Activated naive CD8-positive, alpha-beta T cell treated with anti-CD3 and anti-CD28 coated beads for 36 hours (primary cell): ENCODE measurements at places on chromosomes 16 and 17.

- H3K36me3 ChIP-seq = no peaks in the 10 kb centered on the region
- no peak overlapping the region for H3K27ac ChIP-seq
- peaks cover 7% of the 10 kb centered on the region for H3K27me3 ChIP-seq
- no peak for DNase-seq
- no peaks in the 10 kb centered on the region for H3K4me1 ChIP-seq
- no peak overlapping the region for H3K4me3 ChIP-seq
These were observed 39.4 kb downstream of the JPH3 start for GRCh38 chr16:87641721-87642120.

DNA sequence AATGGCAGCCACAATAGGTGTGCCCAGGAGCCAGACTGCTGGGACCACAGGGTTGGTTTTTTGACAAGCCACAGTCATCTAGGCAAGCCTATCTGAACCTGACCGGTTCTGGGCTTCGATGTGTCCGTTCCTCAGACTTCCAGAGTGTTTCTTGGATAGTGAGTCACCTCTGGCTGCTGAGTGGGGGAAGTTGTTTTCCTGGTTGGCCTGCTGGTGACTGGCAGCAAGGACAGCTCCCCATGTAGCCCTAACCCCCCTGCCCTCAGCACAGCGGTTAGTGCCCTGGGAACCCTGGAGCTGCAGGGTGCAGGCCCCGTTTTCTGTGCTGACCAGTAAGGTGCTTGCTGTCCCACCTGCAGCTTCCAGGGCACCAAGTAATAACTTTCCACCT is 65.5 kb downstream of the PLD6 start:
- H3K27me3 ChIP-seq = no peaks in the 10 kb centered on the region
- no peak overlapping the region for H3K27ac ChIP-seq
- peaks cover 5% of the 10 kb centered on the region for H3K36me3 ChIP-seq
- DNase-seq = no peak

- peaks cover 6% of the 10 kb centered on the region for H3K4me1 ChIP-seq
- H3K36me3 ChIP-seq = peaks cover 4% of the 10 kb centered on the region
- H3K4me3 ChIP-seq = no peak overlapping the region
These were observed 81.9 kb downstream of the CA4 start for GRCh38 chr17:60231691-60232090.

GRCh38 chr17:73132085-73132492 is 32.7 kb upstream of the SSTR2 start:
- H3K27ac ChIP-seq = no peak overlapping the region
- no peak for DNase-seq
- no peaks in the 10 kb centered on the region for H3K4me1 ChIP-seq
- no peaks in the 10 kb centered on the region for H3K36me3 ChIP-seq
- H3K27me3 ChIP-seq = no peaks in the 10 kb centered on the region
